Activated CD4-positive, CD25-positive, alpha-beta regulatory T cell (primary cell): ENCODE measurements at places on chromosomes 2 and 18.

DNA sequence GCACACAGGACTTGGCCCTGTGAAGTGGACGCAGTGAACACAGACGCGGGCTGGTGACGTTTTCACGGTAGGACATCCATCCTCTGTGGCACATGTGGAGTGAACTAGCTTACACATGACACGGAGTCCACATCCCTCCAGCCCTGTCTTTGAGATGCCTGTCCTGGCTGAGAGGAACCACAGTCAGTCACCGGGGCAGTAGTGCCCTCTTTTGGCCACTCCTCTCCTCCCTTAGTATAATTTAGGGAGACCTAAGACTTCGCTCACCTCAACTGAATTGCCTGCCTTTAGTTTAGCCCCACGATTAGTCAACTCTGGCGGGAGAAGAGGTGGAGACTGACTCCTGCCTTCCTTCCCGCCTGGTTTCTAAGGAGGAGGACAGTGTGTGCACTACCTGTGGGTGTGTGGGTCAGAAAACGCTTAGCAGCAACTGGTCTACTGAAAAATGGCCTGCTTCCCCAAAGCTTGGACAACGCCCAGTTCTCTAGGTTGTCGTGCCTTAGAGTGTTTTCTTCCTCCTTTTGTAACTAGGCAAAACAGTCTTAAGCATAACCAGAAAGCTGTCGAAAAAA lies 70.6 kb downstream of the MBP start:
- DNase-seq = no peak

- no peak for DNase-seq
Observed at GRCh38 chr2:95004711-95005110, 20.8 kb upstream of the MAL start.

- no peak for DNase-seq
Observed at GRCh38 chr2:102660070-102660469, 40.7 kb downstream of the SLC9A2 start.

DNA sequence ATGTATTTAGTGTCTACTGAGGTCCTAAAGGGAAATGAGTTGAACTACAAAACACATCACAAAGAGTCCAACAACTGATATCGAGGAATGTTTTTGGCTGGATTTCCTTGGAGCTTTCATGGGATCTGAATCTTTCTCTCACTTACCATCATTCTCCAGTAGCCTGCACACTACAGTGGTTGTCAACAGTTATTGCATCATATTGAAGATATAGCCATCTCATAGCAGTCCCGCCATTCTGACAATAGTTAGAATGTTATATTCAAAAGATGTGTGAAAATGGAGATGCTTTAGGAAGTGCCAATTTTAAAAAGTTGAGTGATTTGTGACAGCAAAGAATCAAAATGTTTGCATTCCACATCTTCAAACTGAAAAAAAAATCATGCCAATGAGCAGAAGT lies 186.8 kb downstream of the DSC3 start:
- no peak for DNase-seq

DNA sequence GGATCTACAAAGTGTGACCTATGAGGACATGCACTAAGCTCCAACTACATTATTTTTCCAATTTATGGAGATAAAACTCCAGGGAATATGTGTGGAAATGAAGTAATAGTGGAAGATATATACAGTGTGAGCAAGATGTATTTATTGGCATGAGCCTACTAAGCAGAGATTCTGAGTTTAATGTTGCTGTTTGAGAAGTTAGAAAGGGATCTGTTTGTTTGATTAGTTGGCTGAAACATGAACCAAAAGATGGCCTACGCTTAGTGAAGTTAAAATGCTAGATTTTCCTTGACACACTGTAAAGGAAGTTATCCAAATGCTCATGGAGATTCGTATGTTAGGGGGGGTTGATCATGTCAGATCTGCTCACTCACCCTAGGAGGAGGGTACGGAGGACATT lies 621.7 kb downstream of the TMEM182 start:
- no peak for DNase-seq

DNA sequence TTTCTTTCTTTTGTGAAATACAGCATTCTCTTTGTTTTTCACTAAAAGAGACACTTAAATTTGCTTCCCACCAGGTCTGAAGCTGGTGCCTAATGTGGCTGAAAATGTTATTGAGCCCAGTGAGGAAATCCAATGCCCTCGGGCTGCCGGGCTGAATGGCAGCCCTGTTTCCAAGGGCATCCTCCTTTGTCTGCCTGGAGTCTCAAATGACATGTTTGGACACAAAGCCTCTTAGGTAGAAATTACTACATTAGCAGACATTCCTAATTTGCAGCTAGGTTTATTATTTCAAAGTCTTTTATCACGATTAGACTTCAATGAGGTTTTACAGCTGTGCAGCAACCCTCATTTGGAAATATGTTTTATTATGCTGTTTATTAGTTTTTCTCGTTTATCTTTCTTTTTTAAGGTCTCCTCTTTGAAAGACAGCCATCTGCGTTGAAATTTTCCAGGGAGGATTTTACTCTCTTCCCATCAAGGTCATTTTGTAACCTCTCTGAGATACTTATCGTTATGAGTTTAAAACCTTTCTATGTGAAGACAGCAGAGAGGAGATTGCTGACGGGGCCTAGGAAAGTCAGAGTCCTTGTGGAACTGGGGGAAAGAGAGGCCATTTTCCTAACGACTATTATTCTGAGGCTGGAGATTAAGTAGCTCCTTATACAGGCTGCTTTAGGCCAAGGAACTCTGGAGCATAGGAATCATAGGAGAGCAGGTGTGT lies 59.0 kb upstream of the ZNF532 start:
- DNase-seq = no peak

GRCh38 chr18:64513401-64513800 lies 364.5 kb upstream of the LINC00305 start:
- no peak for DNase-seq

DNA sequence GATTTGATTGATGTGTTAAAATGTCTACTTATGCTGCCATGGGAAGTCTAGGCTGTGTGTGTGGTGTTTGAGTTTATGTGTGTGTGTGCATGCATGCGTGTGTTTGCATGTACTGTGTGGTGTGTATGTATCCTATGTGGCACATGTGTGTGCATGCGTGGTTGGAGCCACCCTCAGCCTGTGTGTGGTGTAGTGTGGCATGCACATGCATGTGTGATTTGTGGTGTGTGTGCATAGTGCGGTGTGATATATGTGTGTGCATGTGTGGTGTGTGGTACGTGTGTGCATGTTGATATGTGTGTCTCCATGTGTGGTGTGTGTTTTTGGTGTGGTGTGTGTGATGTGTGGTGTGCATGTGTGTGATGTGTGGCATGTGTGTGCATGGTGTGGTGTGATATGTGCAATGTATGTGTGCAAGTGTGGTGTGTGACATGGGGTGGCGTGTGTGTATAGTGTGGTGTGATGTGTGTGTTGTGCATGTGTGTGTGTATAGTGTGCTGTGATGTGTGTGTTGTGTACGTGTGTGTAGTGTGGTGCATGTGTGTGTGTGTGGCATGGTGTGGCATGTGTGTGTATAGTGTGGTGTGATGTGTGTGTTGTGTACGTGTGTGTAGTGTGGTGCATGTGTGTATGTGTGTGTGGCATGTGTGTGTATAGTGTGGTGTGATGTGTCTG lies 66.6 kb upstream of the HDAC4 start:
- no peak for DNase-seq

- no peak for DNase-seq
Observed at GRCh38 chr2:239324456-239324855, 76.4 kb downstream of the HDAC4 start.
